Muscle of leg (tissue), 16 donors: ENCODE measurements at places on chromosomes 2 and 18. TPM values are rescaled to one million over a fixed set of nuclear protein-coding genes. Genes with fewer than 3 reads are reported as not detected.

Gene FLACC1
- 2.3 TPM for total RNA-seq

GRCh38 chr2:34980689-34981088 lies 1374.9 kb upstream of the CRIM1 start:
- no peak for DNase-seq
- no peak overlapping the region for H3K27ac ChIP-seq
- H3K4me1 ChIP-seq = no peaks in the 10 kb centered on the region
- H3K36me3 ChIP-seq = no peaks in the 10 kb centered on the region
- no peaks in the 10 kb centered on the region for H3K27me3 ChIP-seq

Gene CAPN14
- 0.09 TPM for total RNA-seq

DNA sequence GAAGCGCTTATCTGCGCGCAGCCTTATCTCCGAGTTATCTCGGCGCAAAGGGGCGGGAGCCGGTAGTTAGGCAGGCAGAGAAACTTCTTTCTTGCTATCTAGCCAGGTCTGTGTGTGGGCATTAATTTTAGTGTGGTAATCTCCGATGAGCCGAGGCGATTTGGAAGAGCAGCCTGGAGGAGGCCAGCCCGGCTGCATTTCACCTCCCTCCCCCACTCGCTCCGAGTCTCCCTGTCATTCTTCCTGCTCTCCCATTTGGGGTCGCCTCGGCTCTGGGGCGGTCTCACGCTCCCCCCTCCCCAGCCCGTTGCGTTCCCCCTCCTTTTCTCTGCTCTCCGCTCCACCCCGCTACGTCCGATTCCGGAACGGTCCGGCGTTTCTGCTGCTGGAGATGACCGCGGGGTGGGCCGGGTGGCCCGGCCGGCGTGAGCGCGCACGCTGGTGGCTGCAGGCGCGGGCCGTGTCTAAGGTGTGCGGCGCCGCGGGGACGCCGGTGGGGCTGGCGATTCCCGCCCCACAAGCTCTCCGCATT lies 566 bp downstream of the GATA6 start:
- H3K27me3 ChIP-seq = peaks cover 95% of the 10 kb centered on the region
- H3K4me1 ChIP-seq = peaks cover 53% of the 10 kb centered on the region
- peak overlapping the region; percentile 71 for H3K4me3 ChIP-seq
- peak; percentile 51 for DNase-seq
